ENCODE measurements at places on chromosomes 11 and 22.

DNA sequence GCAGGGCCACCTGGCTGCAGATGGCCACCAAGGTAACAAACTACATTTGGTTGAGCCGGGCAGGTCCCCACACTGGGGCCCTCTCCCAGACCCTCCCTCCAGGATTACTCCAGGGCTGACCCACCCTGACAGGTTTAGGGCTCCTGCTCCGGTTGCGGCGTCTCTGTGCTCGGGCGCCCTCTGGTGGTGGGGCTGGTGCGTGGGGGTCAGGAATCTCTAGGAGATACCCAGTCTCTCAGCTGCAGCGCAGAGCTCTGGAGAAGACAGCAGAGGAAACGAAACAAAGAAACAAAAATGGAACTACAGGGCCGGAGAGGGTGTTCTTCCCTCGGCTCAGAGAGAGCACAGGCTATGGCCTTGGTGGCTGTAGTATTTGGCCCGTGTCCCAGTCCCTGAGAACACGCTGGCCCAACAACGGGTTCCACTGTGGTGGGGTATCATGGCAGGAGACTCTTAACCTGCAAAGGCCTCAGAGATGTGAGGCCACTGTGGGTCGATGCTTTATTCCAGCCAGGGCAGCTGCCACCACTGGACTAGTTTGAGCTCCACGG is 2.4 kb downstream of the C11orf96 start:
- DNase-seq, result no peak

DNA sequence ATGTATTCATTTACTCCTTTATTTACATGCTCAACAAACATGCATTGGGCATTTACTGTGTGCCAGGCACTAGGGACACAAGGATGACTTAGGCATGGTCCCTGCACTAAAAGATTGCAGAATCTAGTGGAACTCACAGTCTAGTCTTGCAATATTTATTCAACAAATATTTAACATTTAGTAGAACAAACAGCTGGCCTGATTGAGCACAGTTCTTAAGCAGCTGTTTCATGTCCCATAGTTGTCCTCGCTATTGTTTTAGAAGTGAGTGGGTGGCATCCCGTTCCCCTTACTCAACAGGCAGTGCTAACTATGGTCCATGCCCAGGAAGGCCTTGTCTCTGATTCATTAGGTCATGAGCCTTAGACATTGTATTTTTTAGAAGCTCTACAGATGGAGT is 459.9 kb upstream of the CADM1 start:
- no peak for DNase-seq

GRCh38 chr22:43706151-43706550 is 106.0 kb downstream of the EFCAB6 start:
- no peak for DNase-seq

DNA sequence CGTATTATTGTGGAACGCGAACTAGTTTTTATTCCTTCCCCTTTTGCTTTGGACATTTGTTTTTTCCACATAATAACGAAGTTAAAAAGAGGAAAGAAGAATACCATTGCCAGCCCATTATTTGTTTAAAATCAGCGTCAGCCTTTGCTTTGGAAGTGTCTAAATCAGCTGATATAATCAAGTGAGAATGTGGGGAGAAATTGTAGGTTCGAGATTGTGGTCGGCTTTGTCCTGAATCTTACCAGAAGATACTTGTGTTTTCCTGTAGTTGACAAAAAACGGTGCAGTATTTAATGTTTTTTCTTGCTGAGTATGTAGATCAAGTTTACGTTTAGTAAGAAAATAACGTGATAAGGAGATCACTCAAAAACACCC is 935 bp downstream of the ZNF143 start:
- DNase-seq, result no peak

DNA sequence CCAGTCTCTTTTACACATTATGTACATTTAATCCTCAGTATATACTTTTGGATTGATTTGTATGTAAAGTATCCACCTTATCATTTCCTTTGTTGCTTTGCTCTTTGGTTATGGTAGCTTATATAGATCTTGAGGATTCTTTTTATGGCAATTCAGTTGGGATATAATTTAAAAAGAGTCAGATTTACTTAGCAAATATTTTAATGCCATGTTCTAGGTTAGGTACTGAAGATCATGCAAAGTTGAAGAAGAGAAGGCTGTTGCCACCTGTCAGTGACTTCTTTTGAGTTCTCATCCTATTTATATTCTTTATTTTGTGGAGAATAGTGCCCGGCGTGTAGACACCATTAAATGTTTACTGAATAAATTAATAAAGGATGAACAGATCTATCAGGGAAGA is 279.7 kb downstream of the TMEM135 start:
- DNase-seq, result no peak

DNA sequence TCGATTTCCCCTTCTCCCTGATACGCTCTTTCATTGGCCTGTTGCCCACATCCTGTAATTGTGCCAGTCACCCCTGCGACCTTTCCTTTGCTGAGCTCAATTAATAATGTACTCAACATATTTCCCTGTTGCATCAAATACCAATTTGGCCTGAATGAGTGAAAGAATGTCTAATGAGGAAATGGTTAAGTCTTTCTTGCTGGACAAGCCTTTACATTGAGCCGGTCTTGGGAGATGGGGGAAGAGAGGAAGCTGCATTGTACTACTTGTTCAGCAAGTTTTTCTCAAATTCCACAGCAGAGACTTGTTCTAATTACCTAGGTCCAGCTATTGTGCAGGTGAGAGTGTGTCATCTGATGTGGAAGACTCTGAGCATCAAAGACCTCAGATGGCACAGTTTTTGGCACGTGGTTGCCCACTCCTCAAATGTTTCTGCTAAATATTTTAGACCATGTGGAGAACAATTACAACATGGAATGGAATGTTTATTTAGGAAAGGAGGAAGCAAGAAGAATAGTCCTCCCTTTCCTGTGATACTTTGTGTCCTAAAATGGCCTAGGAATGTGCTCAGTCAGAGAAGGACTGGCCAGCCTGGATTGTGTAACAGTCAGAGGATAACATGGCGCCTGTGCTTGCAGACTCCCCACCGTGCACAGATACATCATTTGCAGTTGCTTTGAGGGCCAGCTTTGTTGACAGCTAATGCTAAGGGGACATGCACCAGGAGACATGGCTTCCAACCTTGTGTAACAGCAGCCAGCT is 129.5 kb upstream of the E2F8 start:
- no peak for DNase-seq

GRCh38 chr11:122032317-122032716 is 83.7 kb downstream of the BLID start:
- no peak for DNase-seq

Measured in NCI-H2107 (cell line).